DMS79 (cell line): ENCODE measurements at places on chromosomes 7 and 10.

- no peak for DNase-seq
Measured at GRCh38 chr7:26964156-26964808, 99.9 kb upstream of the SKAP2 start.

GRCh38 chr10:133618851-133619250 is 7.7 kb downstream of the FRG2B start:
- DNase-seq = no peak

- DNase-seq = no peak
Measured at GRCh38 chr7:23888958-23889357, 178.9 kb downstream of the STK31 start.

GRCh38 chr7:145313551-145313950 is 477.7 kb upstream of the TPK1 start:
- no peak for DNase-seq

DNA sequence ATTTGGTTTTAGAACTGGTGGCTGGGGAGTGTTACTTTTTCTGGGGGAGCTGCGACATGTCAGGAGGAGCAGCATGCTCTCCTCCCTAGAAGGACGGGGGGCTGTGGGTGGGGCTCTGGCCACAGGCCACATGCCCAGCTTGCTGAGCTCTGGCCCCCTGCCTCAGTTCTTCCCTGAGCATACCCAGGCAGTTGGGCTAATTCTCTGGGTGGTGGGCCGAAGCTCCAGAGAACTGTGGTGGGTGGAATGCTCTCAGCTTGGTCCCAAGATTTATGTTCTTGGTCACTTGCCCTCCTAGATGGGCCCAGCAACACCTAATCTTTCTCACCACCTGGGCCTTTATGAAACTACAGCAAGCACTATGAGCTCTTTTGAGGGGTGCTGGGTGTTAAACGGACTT is 5.1 kb upstream of the ZNF775 start:
- DNase-seq = no peak

DNA sequence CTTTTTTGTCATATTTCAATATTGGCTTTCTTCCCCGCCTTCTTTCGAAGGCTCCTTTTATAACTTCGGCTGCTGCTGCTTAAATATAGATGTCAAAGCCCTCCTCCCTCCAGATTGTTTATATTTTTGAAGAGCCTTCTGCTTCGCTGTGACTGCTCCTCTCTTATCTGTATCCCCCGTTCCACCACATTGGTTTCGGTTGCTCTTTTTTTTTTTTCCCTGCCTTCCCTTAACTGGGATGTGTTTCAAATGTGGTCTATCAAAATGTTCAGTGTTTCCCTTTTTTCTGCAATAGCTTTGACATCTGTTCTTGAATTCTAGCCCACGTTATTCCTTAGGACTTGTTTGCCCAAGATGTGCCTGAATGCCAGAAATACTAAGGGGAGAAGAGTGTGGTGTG is 96.4 kb downstream of the CUX1 start:
- no peak for DNase-seq

DNA sequence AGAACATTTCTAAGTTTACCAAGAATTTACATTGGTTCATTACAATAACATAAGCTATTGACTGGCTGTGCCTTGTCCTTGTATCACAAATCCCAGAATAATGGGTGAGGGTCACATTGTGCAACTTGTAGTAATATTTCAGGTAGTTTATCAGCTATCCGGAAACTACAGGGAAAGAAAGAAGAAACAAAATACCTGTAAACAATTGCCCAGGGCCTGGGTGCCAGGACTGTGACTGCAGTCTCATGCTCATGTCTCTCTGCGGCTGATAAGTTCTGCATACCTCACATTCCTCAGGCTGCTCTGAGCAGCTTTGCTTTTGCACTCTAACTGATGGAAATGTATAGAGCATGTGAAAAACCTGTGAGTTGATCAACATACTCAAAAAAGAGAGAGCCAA is 131.8 kb upstream of the TRIM24 start:
- DNase-seq = no peak

DNA sequence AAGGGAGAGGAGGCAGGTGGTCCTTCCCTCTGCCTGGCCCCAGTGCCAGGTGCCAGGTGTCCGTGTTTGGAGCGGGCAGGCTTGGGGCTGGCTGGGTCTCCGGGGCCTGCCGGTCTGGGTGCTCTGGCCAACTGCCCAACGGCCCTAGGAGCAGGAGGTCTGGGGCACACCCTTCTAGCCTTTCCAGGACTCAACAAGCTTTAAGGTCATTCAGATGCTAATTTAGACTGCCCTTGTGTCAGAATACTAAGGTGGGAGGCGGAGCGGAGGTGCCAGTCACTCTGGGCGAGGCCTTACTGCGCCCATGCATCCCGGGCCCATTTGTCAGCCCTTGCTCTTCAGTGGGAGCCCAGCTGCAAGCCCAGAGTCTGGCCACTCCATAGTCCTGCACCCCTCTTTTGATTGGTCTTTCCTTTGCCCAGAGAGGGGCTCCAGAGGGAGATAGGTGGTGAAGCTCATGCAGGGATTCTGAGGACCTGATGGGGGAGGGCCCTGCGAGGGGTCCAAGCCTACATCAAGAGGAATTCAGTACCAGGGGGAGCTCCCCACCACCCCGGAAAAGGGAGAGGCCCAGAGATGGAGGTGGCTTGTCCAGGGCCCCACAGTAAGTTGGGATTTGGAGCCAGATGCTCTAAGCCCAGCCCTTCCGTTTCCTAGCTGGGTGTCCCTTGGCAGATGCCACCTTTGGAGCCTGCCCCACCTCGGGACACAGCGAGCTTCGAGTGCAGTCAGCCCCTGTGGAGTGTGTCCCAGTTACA is 1.3 kb downstream of the PGAM2 start:
- no peak for DNase-seq

DNA sequence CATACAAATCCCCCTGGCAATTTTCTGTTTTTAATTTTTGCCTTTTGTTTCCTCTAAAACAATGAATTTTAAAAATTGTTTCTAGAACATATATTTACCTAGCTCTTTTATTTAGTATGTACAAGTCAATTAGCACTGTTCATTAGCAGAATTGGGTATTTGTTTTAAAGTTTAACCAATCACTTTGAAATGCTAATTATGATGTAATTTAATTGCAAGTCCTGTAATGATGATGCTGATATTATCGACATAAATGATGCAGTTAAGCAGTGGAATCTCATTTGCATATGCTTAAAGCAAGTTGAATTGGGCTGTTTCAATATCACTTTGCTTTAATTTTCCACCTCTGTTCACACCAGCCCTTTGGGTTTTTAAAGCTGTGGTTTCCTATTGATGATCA is 2.7 kb downstream of the FOXP2 start:
- no peak for DNase-seq

DNA sequence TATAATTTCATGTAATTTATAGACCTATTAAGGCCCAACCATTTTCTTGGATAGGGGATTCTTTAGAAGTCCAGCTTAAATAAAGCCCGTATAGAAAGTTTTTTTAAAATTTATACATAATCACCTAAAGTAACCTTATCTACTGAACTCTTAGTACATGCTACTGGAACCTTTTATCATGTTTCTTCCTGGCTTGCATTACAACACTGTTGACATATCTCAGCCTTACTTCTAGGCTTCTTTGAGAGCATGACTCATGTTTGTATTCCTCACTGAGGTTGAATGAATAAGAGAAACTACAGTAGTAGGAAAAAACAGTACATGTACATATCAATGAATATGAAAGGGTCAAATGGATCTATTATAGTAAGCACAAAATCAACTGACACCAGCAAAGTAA is 8.2 kb upstream of the MAGI2 start:
- no peak for DNase-seq

DNA sequence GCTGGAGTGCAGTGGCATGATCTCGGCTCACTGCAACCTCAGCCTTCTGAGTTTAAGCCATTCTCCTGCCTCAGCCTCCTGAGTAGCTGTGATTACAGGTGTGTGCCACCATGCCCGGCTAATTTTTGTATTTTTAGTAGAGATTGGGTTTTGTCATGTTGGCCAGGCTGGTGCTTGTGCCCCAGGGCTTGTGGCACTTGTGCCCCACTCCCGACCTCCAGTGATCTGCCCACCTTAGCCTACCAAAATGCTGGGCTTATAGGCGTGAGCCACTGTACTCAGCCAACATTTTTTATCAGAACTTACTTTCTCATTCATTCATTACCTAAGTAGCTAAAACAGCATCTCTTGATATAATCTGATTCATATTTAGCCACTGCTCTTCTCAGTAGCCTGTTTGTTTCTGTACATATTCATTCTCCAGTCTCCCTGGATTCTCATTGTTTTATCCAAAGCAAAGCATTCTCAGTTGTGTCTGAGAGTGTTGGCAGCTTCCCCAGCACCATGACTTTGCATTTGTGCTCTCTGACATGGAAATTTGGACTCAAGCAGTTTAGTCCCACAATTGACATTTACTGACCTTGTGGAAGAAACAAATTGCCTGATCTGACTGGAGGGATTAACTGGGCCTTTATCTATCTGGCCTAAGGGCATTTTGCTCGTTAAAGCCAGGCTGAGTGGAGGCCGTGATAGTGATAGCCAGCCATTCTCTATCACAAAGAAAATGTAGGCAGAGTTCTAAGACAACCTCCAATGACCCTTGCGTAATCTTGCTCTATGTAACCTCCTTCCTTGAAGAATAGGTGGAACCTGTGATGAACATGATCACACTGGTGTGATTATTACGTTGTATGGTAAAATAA is 44.9 kb downstream of the AKR1B15 start:
- DNase-seq = no peak

- no peak for DNase-seq
Measured at GRCh38 chr7:28061824-28062196, 118.8 kb downstream of the JAZF1 start.

DNA sequence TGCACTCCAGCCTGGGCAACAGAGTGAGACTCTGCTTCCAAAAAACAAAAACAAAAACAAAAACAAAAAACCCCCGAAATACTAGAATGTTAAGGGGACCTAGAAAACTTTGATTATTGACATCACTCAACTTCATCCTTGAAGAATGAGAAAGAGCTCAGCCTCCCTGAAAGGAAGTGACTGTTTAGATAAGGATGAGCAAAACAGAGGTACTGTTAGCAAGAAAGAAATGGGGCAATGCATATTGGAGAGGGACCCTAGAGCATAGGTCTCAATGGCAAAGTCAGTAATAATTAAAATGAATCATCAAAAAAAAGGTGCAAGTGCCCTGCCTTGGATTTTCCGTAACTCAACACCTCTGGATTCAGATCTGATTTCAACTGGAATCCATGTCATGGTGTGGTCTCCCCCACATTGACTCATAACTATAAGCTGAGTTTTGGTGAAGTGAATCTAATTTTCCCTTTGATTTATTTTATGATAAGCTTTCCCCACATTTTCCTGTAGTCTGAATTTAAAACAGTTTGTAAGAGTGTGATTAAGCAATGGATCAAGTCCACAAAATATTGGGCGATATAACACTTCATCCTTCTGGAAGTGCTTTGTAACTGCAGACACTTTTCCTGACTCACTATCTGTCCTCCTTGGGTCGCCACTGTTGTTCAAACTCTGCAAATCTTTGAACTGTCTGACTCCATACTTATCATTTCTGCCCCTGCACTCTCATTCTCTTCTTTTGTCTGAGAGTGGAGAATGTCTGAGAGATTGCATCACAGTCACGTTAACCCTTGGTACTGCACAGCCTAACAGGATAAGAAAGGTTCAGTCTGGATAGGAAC is 224.8 kb upstream of the LYZL1 start:
- no peak for DNase-seq

GRCh38 chr10:11354823-11355222 is 256.6 kb downstream of the USP6NL start:
- no peak for DNase-seq

DNA sequence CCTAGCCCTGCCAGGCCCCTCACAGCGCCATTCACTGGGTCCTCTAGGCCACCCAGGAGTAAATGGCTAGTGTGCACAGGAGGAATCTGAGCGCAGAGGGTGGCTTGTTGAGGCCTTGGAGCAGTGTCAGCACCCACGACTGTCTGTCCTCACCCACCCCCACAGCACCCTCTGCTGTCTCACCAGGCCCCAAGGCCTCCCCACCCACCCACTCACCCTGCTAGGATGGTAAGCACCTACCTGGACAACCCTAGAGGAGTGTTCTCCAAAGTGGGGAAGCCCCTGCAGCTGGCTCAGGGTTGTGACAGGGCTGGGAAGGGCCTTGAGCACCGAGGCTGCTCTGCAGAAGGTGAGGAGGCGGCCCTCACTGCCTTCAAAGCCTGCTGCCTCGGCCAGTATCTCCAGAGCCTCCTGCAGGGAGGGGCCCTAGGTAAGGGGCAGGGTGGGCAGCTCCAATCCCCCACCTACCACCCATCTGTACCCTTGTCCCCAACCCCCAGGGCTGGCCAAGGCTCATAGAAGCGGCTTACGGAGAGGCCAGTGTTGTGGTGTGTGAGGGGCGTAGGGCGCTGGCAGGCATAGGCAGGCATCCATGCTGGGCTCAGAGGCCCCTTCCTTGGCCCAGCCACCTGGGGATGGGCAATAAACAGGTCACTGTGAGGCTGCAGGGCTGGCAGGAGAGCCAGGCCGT is 2.9 kb downstream of the POLM start:
- no peak for DNase-seq
